Tibial nerve (tissue), 4 donors: ENCODE measurements at places on chromosomes 6 and 20. TPM values are rescaled to one million over a fixed set of nuclear protein-coding genes. Genes with fewer than 3 reads are reported as not detected.

- no peak for DNase-seq
Observed at GRCh38 chr6:36676141-36677058, 2.1 kb upstream of the CDKN1A start.

DNA sequence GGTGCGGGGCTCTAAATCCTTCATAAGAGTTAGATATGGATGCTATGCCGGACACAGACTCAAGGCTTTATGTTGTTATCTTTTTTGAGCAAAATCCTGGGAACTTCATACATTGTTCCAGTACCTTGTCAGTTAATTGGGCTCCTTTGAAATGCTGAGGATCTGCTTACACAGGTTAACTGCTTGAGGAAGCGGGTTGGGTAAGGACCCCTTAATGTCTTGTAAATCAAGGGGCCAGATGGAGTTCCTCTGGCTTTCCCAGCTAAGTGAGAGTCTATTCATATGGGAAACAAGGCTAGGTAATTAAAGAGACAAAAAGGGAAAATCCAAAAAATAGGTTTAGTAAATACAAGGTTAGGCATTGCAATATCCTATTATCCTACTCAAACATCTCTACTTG, 141.5 kb downstream of the OR2B2 start:
- no peak for DNase-seq

- no peak for DNase-seq
Observed at GRCh38 chr6:106163446-106163965, 77.4 kb downstream of the PRDM1 start.

- no peak for DNase-seq
Observed at GRCh38 chr20:37279820-37280219, 9.6 kb upstream of the MANBAL start.

DNA sequence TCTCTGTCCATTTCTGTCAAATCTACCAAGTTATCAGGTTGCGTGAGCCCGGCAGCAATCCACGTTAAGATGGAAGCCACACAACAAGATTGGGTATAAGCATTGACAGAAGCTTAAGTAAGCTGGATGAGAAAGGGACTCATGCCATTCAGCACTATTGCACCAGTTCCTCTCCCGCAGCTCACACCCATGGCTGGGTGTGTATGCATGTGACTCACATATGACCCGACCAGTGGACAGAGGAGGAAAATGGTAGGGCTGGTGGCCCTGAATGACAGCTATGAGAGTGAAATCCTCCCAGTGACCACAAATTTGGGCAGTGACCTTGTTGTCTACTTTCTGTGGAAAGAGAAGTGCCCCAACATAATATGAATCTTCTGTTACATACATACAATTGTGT, 113.5 kb downstream of the OTOR start:
- no peak for DNase-seq

- DNase-seq = no peak
Observed at GRCh38 chr6:17679726-17680125, 27.0 kb downstream of the NUP153 start.

GRCh38 chr20:13567663-13568062, 71.1 kb downstream of the TASP1 start:
- no peak for DNase-seq

DNA sequence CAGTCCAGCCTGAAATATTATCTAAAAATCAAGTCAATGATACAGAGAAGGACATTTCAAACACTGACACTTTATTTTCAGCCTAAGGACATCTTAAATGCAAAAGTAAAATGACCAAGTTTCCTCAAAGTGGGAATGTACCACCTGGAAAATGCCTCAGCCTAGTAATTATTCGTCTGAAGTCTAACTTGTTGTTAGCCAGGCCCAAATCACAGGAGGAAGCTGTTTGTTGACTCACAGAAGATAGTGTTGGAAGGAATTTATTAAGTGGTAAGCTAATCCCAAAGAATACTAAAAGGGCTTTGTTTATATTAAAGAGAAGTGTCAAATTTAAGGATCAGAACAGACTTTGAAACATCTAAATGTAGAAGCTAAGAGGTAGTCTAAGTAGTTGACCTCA, 2.5 kb downstream of the PDE7B start:
- DNase-seq = no peak

DNA sequence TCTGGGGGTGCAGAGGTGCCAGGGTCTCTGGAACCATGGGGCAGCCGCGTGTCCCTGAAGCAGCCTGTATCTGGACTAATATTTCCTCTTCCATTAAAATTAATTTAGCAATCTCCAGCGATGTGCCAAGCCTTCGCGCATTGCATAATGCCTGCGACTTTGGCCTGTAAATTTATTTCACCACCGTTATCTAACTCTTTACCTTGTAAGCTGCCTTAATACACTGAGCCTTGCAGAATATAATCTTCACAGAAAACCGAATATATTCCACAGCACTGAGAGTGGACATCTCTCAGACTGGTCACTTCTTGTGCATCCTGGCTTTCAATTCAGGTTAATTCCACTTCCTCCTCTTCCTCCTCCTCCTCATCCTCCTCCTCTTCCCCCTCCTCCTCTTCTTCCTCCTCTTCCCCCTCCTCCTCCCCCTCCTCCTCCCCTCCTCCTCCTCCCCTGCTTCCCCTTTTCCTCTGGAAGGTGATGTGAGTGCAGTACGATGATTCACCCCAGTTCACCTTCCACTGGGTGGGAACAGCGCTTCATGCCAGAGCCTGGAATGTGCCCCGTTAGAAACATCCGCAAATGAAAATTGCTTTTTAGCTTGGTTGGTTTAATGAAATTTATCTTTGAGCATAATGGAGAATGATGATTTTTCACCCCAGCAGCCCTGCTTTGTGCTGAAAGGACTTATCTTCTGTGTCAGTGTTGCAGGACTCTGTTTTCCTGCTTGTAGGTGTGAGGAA, 101.4 kb downstream of the CDH4 start:
- DNase-seq = no peak

GRCh38 chr6:88704980-88705379, 258.4 kb downstream of the RNGTT start:
- no peak for DNase-seq

DNA sequence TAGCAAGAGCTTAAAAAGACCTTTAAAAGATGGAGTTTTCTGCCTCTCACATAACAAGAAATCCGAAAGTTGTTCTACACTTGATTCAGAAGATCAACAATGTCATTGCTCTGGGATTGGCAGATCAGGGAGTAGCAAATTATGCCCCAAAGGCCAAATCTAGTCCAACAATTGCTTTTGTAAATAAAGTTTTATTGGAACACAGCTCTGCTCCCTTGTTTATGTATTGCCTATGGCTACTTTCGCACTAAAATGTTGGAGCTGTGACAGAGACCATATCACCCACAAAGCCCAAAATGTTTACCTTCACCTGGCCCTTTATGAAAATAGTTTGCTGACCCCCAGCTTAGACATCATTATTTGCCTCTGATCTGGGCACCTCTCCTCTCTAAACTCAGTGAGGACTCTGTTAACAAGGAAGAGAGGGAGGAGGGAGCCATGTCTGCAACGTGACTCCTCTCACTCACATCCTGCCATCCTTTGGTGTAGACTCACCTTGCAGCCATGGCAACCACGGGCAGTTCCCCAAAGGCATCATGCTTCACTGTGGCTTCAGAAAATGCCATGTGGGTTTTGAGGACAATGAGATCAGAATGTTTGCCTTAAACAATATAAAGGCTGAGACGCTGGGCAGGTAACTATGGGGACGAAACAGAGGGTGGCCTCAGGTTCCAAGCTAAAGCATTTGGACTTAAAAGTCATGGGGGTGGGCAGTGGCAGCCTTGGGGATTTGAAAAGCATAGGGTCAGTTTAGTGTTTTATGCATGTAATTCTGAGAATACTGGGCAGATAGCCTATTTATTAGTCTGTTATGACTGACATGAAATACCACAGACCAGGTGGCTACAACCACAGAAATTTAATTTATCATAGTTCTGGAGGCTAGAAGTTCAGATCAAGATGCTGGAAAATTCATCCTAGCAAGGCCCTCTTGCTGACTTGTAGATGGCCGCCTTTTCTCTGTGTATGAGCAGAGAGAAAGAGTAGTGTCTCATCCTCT, 149.7 kb upstream of the TNFAIP3 start:
- no peak for DNase-seq

- DNase-seq = no peak
Observed at GRCh38 chr6:79034865-79035264, 43.2 kb downstream of the PHIP start.

- no peak for DNase-seq
Observed at GRCh38 chr6:132910759-132911158, 96.4 kb downstream of the RPS12 start.

- peak; percentile 75 for DNase-seq
Observed at GRCh38 chr6:159490298-159490937, 202.6 kb downstream of the SOD2 start.

DNA sequence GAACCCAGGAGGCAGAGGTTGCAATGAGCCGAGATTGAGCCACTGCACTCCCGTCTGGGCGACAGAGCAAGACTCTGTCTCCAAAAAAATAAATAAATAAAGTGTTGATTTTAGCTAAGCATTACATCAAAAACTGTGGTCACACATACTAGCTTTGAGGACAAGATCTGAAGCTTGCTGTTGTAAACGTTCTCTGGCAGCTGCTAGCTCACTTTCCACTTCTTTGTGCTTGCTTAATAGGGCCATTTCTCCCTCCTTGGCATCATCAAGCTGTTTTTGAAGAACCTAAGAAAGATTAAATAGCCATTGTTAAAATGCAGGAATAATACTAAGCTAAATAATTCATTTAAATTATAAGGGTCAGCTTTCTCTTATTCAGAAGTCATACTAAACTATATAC, 55.7 kb downstream of the FAM184A start:
- DNase-seq = no peak

DNA sequence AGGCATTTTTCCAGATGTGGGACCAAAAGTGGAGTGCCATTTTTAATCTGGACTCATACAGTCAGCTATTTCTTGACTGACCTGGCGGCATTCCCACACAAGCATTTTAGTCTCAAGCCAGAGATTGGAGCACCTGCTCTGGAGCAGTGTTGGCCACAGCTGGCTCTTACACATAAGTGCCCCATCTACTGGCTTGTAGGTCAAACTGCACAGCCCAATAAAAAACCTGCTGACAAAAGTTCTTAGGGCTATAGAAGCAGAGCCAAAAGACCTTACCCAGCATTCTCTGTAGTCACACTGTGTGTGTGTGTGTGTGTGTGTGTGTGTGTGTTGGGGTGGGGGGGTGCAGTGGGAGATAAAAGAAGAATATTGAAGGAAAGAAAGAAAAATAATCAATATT, 38.6 kb upstream of the SENP6 start:
- DNase-seq = no peak

- no peak for DNase-seq
Observed at GRCh38 chr6:82872185-82872584, 193.5 kb downstream of the UBE3D start.

DNA sequence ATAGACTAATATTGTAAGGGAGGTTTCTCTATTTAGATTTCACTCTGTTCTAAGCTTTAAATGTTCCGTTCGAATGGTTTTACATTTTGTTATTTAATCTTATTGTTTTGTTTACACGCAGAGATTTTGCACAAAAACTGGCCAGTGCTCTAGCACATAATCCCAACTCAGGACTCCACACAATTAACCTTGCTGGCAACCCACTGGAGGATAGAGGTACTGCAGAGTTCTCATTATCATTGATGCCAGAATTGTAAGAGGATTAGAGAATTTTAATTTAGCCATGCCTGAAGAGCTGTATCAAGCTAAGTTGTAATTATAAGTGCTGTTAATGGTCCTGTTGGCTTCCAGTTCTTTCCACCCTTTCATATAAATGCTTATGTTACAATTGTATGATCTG, 179.7 kb upstream of the SCGN start:
- no peak for DNase-seq

DNA sequence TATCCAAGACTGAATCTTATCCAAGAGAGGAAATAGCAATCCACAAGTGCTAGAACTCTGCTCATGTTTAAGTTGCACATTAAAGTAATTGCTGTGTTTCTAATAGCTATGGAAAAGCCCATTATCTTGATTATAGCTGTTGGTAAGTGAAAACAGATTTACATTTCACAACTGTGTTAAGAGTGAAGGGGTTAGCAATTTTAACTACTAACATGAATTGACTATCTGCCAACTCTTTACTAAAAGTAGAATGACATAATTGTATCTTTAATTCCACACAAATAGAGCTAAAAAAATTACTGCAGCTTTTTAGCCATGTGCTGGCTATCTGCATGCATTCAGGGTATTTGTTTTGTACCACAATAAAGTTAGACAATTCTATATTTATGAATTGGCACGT, 277.9 kb upstream of the IRAK1BP1 start:
- no peak for DNase-seq

DNA sequence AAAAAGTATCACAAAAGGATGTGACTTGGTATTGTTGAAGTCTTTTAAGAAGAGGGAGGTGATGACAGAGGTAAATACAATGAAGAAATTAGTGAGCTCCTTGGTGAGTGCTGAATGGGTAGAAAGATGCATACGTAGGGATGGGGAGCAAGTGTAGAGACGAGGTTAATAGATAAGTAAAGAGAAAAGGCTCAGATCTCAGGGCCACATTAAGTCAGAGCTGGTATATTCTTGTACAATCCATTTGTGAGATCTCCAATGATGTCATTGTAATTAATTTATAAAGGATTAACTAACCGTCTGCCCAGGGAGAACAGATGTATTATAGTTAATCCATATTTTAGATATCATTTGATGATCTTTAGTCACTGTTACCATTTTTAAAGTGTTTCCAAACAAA, 43.4 kb downstream of the SMPDL3A start:
- no peak for DNase-seq

DNA sequence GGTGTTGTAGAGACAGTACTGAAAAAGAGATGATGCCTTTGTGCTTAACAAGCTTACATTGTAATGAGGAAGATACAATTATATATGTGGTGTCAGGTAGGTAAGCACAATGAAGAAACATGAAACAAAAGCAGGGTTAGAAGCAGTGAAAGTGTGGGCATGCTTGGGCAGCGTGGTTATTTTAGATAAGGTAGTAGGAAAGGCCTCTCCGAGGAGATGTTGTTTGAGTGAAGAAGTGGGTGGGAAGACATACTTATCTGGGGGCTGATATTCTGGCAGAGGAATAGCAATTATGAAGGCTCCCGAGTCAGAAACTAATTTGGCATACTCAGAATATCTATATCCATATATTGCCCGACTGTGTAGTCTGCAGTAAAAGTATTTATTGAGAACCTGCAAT, 4.7 kb downstream of the CDKAL1 start:
- no peak for DNase-seq

DNA sequence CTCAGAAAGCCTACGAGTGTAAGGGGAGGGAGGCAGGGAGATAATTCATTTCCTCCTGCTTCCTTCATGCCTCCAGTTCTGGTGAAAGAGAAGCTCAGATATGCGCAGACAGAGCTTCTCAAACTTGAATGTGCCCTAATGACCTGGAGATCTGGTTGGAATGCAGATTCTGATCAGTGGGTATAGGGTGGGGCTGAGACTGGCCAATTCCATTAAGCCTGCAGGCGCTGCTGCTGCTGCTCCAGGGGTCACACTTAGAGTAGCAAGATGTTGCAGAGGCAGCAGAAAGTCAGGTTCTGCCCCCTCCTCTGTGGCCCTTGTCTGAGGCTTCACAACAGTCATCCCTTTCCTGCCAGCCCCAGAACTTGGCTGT, 161.0 kb downstream of the DHX35 start:
- DNase-seq = no peak

Gene PARD6B
- total RNA-seq = 3.3 TPM

Gene OR12D3
- total RNA-seq = not detected

Gene LTB
- total RNA-seq = not detected

Gene NOTCH4
- 37.8 TPM for total RNA-seq

Gene IRF4
- 3.3 TPM for total RNA-seq
